NCI-H510A (cell line): ENCODE measurements at places on chromosomes 3 and 15.

DNA sequence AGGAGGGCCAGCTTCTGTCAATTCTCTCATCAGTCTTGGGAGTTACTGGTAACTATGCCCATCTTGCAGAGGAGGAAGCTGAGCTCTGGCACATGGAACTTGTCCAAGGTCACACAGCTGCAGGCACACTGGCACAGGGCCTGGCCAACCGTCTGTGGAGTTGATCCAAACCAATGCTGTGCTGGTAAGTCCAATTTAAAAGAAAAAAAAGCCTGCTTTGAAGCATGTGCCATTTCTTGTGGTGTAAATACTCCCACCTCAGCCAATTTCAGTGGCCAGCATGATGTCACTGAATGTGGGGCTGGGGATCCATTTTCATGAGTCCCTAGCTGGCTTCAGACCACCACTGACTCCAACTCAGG, 83.4 kb downstream of the CHSY1 start:
- DNase-seq, result no peak

GRCh38 chr15:52872036-52872818, 82.1 kb upstream of the ONECUT1 start:
- DNase-seq, result no peak

GRCh38 chr3:150116196-150116595, 145.5 kb upstream of the PFN2 start:
- DNase-seq, result no peak

GRCh38 chr15:76252249-76252648, 59.0 kb downstream of the ETFA start:
- no peak for DNase-seq

DNA sequence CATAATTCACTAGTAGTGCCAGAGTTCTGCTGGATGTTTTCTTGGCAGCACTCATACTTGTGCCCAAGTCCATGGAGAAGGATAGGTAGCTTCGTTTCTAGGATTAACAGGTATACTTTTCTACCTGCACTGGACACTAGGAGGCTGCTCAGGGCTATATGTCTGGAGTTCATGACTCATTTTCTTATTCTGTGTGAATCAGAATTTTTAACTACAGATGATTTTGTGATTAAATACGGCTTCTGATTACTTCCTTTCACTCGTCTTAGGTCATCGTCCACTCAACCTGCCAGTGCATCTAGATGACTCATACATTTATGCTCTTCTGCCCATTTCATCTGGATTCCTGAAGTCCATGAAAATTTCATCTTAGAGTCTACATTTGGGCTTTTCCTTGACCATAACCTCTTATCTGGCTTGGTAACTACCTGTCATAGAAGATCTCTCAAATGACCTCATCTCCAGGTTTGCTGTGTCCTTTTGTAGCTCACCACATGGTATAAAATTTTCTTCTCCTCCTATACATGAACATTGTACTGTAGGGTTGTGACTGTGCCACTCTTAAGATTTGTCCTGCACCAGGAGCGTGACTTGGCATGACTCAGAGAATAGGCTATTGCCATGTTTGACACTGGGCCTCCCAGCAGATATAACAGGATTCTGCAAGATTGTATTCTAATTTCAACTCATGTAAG, 66.7 kb upstream of the GCSAM start:
- no peak for DNase-seq

GRCh38 chr3:186823386-186823785, 17.1 kb upstream of the RFC4 start:
- no peak for DNase-seq

GRCh38 chr15:98735895-98736617, 87.7 kb downstream of the IGF1R start:
- DNase-seq, result no peak

DNA sequence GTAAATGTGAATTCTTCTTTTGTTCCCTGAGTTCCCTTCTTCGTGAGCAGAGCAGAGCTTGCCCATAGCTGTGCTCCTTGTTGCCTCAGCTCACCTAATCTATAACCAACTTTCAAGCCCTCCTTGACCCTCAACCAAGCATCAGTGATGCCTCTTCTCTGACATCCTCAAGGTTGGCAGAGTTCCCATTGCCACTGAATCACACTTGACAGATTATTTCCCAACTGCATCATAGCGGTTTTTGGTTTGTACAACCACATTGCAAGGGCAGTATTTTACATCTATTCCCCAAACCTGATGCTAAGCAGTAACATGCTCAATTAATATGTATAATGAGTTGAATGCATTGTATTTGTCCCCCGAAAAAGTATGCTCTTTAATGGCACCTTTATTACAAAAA, 133.0 kb upstream of the SNTN start:
- no peak for DNase-seq

DNA sequence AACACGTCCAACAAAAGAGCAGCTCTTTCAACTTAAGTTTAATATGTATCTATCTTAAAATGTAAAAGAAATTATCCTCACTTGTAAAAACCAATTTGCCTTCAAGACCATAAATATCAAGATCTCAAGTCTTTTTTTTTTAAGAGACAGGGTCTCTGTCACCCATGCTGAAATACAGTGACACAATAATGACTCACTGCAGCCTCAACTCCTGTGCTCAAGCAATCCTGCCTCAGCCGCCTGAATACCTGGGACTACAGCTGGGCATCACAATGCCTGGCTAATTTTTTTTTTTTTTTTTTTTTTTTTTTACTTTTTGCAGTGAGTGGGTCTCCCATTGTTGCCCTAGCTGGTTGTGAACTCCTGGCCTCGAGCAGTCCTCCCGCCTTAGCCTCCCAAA, 26.0 kb downstream of the ACAP2 start:
- no peak for DNase-seq

DNA sequence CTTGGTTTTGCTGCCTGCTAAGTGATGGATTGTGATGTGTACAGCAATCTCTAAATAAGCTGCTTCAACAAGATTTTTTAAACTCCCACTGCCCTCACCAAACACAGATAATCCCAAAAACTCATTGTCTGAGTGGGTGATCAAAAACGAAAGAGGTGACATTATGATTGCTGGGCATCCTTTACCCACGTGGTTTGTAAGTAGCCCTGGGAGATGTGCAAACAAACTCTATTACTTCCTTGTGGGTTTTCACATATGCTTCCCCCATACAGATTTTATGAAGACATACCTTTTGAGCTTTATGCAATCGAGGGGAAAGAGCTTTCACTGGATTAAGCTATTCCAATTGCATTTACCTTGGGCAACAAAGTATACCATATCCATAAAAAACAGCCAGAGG, 1000.4 kb downstream of the FHIT start:
- DNase-seq, result no peak

DNA sequence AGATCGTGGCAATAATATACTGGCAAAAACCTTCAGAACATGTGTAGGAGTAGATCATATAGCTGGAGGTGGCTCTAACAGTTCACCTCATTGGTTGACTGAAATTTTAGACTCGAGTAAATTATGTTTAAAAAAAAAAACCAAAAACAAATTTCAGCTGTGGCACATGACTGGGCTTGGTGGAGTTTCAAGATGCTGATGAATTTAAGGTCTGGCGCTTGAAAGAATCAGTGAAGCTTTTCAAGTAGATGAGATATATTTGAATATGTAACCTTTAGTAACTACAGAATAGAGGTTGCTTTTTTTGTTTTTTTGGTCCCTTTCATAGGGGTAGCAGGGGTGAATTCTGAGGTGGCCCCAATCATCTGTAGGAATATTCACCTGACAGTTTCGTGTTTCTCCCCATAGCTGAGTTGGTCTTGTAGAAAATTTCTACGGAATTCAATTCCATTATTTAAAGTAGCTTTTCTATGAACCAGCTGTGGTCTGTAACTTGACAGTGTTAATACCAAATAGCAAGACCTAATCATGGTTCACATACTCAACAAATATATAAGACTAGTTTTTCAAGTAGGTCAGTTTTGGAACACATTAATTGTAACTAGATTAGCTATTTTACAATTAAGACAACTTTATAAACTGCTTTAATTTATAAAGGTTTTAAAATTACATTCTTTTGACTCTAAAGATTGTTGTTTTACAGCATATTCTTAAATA, 65.6 kb downstream of the MAP4 start:
- DNase-seq, result no peak
